ENCODE measurements at places on chromosomes 1 and 21.

DNA sequence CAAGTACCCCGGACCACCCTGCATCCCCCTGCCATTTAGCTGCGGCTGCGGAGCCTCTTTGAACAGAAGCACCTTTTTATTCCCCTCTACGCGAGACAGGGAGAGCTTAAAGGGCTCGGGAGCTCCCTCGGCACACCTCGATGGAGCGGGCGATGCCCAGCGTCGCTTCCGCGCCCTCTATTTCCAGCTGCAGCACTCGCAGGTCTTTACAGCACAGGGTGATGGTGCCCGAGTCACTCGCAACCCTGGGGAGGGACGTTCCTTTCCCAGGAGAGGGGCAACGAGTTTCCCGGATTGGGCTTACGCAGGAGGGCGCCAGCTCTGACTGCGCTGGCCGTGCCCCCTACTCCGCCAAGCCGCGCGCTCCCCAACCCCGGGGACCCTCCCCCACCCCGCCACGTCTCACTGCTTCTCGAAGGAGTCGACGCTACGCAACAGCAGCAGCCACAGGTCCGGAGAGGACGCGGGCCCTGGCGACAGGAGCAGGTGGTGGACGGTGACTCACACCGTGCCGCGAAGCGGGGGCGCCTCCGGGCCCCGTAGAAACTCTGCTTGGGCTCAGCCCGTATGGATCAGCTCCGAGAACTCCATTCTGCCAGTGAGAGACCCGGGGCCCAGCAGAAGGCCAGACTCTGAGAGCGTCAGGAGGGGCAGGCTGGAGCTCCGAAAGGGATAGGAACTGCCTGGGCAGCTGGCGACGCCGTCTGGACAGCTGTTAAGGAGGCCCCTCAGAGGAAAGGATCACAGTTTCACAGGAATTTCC is 5.8 kb upstream of the FAM167B start:
- peak; percentile 37 for DNase-seq

DNA sequence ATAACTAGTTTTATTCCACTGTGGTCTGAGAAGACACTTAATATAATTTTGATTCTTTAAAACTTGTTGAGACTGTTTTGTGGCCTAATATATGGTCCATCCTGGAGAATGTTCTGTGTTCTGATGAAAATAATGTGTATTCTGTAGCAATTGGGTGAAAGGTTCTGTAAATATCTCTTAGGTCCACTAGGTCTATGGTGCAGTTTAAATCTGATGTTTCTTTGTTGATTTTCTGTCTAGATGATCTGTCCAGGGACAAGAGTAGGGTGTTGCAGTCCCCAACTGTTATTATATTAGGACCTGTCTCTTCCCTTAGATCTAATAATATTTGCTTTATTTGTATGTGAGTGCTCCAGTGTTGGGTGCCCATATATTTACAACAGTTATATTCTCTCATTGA is 33.9 kb upstream of the PM20D1 start:
- DNase-seq, result no peak

GRCh38 chr1:72937905-72938304 is 655.6 kb upstream of the NEGR1 start:
- DNase-seq, result no peak

- DNase-seq, result no peak
Observed at GRCh38 chr21:16117851-16118590, 388.2 kb downstream of the USP25 start.

GRCh38 chr21:36627242-36627641 is 71.7 kb upstream of the SIM2 start:
- DNase-seq, result no peak

- DNase-seq, result no peak
Observed at GRCh38 chr1:39104158-39105060, 78.3 kb downstream of the NDUFS5 start.

GRCh38 chr1:196433000-196433399 is 175.2 kb downstream of the KCNT2 start:
- no peak for DNase-seq

Measured in GM12865 (cell line).